ENCODE measurements at places on chromosomes 4 and X.

GRCh38 chr4:139554642-139554892 lies 1.5 kb downstream of the SETD7 start:
- no peak for DNase-seq

- peak; percentile 10 for DNase-seq
These were observed 70.0 kb upstream of the TSPAN5 start for GRCh38 chr4:98728433-98728832.

DNA sequence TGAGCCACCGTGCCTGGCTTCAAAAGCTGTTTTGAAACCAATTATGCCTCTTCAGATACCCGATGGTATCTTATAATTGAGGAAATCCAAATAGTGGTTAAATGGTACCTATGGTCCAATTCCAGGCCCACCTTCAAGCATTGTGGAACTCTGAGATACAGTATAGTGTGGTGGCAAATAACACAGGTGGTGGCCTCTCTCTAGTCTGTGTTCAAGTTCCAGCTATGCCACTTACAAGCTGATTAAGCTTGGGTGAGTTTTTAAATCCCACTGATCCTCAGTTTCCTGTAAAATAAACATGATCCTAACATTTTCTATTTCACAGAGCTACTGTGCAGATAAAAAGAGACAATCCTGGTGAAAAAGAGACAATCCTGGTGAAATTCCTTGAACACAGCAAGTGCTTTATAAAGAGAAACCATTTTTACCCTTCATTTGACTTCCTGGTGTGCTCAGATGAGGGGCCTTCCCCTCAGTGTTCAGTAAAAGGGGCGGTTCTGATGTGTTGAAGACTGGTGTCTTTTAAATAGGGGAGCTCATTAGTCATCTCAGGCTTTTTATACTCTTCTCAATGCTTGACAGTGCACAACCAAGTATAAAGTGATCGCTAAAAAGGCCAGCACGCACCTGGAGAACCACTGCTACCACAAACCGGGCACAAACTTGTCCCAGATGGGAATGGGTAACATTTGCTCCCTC lies 30.8 kb upstream of the CD40LG start:
- no peak for DNase-seq

DNA sequence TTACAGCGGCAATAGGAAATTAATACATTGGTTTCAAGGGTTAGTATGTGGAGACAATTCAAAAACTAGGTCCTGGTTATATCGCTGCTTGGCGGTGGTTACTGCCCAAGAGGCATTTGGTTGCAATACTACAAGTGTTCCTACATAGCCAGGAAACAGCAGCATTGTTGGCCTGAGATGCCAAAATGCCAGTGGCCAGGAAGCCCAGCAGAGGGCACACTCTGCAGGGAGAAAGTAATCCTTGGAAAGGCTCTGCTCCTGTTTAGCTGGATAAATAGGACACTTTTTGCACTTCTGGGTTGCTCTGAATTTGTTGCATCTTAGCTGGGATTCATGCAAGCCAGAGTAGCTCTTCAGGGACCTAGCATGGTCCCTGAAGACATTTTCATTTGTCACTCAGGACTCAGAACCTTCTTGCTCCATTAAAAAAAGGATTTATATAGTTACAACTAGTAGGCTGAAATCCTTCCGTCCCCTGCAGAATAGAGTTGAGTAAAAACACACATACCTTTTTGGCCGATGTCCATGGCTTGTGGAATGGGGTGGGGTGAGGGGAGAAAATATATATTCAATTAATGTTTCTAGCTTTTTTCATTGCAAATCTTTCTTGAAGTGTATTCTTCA lies 8.1 kb upstream of the GPR119 start:
- no peak for DNase-seq

- no peak for DNase-seq
These were observed 71.5 kb upstream of the SLC39A8 start for GRCh38 chr4:102416765-102417164.

DNA sequence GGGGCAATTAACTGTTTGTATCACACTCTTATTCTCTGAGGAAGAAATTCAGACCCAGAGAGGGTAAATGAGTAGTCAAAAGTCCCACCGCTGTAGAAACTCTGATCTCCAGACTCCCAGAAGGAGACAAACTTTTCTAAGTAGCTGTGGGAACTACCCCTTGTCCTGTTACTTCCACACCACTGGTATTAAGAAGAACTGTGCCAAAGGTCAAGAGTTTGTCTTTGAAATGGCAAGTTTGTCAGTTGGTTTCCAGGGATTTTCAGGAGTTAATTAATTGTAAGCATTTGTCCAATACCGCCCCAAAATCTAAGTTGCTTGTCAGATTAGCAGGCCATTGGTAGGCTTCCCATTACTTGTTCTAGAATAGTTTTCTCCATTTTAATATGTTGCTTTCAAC lies 85.7 kb downstream of the GC start:
- peak; percentile 53 for DNase-seq

DNA sequence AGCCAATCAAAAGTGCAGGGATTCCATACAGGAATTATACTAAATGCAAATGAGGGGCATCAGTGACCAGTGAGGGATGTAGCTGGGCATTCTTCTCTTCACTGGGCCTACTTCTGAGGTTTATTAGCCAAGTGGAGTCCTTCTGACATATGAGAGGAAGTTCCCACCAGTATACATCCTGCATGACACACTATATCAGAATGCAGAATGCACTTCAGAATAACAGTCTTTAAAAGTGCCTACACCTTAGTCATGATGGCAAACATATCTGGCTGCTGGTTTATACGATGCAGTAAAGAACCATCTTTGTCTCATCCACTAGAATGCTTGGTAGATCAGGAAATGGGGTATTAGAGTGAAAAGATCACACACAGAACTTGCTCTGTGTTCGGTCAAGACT lies 180.3 kb upstream of the PPARGC1A start:
- DNase-seq: no peak

DNA sequence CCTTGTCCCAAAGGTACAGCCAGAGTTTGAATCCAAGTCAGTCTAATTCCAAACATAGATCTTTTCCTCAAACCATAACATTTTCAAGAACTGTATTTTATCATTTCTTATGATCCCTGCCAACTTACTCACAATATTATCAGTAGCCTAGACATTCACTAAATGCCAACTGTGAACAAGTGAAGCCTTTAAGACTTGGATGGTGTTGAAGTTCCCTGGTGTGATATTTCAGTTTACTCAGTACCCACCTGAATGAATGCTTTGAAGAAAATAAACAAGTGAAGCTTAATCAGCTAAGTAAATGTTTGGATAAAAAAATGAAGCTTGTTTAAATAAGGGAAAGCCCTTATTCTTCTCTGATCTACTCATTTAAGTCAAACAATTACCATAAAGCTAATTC lies 1028.3 kb downstream of the DMD start:
- no peak for DNase-seq

GRCh38 chr4:165877286-165877685 lies 4.2 kb downstream of the TLL1 start:
- DNase-seq: no peak

- DNase-seq: peak; percentile 11
These were observed 59.9 kb downstream of the GK start for GRCh38 chrX:30713061-30713525.

- no peak for DNase-seq
These were observed 417.2 kb downstream of the TRAM1L1 start for GRCh38 chr4:116668190-116668589.

- no peak for DNase-seq
These were observed 622.1 kb downstream of the SPRY1 start for GRCh38 chr4:124018383-124019317.

GRCh38 chrX:14902537-14902936 lies 29.3 kb downstream of the MOSPD2 start:
- DNase-seq: no peak

GRCh38 chrX:112931478-112931877 lies 90.8 kb upstream of the AMOT start:
- DNase-seq: no peak

GRCh38 chrX:71935476-71935875 lies 24.8 kb downstream of the NHSL2 start:
- no peak for DNase-seq

GRCh38 chrX:27336466-27337091 lies 126.6 kb downstream of the PPP4R3C start:
- DNase-seq: no peak

DNA sequence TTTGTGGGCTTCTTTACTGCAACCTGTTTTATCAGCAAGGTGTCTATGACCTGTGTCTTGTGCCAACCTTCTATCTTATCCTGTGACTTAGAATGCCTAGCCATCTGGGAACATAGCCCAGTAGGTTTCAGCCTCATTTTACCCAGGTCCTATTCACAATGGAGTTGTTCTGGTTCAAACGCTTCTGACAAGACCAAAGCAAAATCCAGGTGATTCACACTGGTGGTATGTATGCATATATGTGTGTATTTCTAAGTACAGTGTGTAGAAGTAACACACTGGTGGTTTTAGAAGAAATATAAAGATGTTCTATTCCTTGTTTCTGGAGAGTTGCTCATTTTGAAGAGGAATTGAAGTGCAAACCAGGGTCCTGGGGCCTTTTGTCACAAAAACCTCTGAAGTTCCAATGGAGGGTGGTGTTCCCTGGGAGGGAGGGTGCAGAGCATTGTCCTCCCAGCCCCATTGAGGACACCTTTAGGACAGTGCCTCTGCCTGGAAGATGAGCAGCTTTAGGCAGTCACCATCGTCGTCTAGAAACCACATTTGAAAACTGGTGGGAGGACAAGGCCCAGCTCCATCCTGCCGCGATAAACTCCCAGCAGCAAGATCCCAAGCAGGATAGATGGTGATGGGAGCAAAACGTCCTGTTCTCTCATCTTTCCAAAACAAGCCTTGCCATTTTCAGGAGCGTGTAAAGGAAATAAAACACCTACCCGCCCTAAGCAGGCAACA lies 191.4 kb downstream of the TSPAN5 start:
- DNase-seq: no peak

GRCh38 chr4:177290780-177291179 lies 18.9 kb upstream of the NEIL3 start:
- DNase-seq: no peak

GRCh38 chr4:54226404-54227255 lies 2.5 kb upstream of the PDGFRA start:
- no peak for DNase-seq

DNA sequence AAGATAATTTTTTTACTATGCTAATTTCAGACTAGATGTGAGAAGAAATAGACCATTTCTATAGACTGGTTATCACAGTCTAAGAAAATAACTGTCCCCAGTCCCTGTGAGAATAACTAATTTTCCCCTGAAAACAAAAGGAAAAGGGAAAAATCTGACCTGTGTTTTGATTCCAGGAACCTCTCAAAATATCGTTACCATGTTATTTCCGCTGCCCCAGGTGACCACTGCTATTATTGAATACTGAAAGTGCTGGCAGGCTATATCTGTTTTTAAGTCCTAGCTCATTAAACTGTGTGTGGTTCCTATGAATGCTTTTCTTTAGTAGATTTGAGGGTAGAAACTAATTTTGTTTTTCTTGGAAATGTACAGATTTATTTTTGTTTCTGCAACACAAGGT lies 83.6 kb downstream of the GAB1 start:
- no peak for DNase-seq

DNA sequence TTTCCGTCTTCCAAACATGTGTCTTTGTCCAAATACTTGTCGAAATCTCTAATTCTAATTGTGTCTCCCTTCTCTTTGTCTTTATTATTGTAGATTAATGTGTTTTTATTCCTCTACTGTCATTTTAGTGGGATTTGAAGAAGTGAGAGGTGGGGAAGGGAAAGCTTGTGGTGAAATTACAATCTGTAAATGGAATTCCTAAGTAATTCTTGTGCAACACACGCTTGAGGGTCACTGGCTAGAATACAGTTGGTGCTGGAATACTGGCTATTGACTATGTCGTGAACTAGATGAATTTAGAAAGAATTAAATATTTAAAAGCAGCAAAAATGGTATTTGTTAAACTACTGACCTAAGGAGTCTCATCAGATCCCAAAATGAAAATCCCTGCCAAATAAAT lies 10.7 kb upstream of the FNIP2 start:
- DNase-seq: no peak

DNA sequence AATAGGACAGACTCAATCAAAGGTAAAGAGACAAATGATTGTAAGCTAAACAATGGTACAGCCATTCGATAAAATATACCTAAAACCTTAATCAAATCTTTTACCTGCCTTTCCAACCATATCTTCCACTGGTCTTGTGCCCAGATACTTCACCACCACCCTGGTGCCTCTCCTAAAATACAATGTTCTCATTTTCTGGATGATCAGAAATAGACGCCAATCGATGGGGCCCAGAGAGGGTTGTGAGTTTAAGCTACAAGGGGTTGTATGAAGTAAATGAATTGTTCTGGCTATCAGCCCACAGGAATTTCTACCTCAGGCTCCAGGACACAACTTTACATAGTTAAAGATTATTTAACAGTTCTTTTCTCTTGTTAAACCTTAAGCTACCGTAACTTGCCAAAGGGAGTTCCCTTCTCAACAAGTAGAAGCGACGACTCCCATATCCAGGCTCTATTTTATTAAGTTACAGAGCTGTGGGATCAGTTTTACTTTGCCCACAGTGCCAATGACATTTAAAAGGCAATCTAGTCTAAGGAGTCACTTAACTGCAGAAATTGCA lies 99.1 kb downstream of the CHRNA9 start:
- DNase-seq: no peak

- no peak for DNase-seq
These were observed 13.5 kb upstream of the NKX1-1 start for GRCh38 chr4:1419708-1420107.

GRCh38 chrX:112513154-112513553 lies 166.6 kb downstream of the LHFPL1 start:
- no peak for DNase-seq

DNA sequence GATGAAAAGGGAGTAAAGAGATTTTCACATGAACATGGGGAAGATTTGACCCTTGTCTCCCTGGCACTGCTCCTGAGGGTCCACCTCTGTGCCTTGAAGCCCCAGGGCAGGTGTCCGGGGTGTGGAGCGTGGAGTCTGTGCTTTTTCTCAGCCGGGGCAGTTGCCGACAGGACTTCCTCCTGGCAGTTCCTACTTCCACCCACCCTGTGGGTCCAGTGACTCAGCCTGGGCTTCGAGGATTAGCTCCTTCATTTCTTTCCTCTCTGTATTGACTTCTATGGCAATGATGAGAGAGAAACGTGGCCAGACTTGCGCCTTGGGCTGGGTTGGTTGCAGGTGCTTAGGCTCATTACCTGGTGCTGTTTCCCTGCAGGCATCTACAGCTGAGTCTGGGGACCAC lies 35.9 kb upstream of the CLCN4 start:
- DNase-seq: no peak

DNA sequence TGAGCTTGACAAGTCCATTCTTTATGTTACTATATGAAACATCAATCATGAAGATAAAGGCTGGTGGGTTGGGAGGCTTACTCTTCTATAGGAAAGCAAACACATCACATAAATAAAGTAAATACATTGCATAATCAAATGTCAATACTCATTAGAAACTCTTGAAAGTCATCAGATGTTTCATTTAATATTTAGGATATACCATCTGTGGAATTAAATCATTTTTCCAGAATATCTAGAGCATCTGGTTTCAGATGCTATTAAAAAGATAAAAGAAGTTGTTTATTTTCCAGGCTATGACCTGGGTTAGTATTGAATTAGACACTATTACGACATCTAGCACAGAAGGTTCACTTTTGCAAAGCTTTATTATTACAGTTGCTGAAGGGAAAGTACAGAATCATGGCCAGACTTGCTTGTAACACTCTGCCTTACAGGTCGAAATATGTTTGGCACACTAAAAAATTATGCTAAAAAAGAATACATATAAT lies 72.6 kb downstream of the METTL14 start:
- no peak for DNase-seq
